Dermis microvascular lymphatic vessel endothelial cell (primary cell): ENCODE measurements at places on chromosomes 3 and 15. TPM values are rescaled to one million over a fixed set of nuclear protein-coding genes. Genes with fewer than 3 reads are reported as not detected.

NIT2 gene
- 9.4 TPM in 2 replicates for total RNA-seq

CPA3 gene
- 0.51 TPM in 1 of 2 replicates, not detected in the other for total RNA-seq

GOLGA6A gene
- total RNA-seq: not detected in 2 replicates

TMC3 gene
- not detected in 2 replicates for total RNA-seq

CACNA1D gene
- not detected in 2 replicates for total RNA-seq

ST3GAL6 gene
- total RNA-seq: 7.2 and 44.5 TPM in 2 replicates

FAM81A gene
- total RNA-seq: under 0.01 and 0.13 TPM in 2 replicates

RPL35A gene
- total RNA-seq: 488 and 641 TPM in 2 replicates

RASL12 gene
- not detected in 2 replicates for total RNA-seq

LRRC34 gene
- 0.76 and 3.1 TPM in 2 replicates for total RNA-seq
